ENCODE measurements at places on chromosomes 13 and 19.

GRCh38 chr13:36057041-36057440, 74.1 kb downstream of the DCLK1 start:
- no peak for DNase-seq

DNA sequence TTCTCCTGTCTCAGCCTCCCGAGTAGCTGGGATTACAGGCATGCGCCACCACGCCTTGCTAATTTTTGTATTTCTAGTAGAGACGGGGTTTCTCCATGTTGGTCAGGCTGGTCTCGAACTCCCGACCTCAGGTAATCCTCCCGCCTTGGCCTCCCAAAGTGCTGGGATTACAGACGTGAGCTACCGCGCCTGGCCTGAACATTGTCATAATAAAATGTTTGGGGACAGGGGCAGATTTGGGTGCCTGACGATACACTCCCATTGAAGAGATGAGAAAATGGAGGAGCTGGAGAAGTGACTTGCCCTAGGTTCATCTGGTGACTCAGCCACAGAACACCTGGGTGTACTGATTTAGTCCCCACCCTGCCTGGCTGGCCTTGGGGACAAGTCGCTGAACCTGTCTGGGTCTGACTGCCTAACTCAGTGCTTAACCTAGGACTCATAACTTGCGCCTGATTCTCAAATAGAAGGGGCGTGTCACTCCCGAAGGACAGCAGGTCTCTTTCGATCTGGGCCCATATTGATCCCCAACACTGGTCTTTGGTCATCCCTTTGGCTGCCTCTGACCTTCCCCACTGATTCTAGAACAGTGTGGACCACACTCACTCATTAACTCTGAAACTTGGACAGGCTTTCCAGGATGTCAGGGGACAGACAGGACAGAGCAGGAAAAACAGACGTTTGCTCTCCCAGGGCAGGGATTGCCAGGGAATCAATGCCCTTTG, 7.6 kb upstream of the BICRA start:
- DNase-seq: no peak

- DNase-seq: no peak
Measured at GRCh38 chr13:71773531-71773930, 93.5 kb downstream of the DACH1 start.

DNA sequence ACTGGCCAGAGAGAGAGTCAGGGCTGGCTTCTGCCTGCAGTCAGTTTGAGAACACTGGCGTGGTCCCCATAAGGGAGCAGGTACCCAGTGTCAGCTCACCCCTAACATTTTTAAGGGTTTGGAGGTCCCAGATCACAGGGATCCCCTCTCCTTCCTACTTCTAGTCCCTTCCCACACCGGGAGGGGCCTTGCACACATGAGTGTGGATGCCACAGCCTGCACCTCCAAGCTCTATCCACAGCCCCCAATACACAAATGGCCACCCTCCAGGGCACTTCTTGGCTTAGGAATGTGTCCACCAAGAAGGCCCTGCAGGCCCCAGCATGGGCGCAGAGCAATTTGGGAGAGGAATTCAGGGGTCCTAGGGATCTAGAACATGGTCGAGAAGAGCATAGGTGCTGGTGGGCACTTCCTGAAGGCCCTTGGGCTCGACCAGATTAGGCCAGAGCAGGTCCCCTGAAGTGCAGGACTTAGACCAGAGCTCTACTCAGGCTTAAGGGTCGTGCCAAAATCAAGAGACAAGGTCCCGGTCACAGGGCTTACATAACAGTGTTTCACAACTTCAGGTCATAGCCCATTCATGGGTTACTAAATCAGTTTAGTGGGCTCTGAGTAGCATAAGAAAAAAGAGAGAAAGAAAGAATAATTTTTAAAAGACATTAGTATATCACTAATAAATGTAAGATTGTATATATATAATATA, 16.0 kb downstream of the FXYD5 start:
- no peak for DNase-seq

DNA sequence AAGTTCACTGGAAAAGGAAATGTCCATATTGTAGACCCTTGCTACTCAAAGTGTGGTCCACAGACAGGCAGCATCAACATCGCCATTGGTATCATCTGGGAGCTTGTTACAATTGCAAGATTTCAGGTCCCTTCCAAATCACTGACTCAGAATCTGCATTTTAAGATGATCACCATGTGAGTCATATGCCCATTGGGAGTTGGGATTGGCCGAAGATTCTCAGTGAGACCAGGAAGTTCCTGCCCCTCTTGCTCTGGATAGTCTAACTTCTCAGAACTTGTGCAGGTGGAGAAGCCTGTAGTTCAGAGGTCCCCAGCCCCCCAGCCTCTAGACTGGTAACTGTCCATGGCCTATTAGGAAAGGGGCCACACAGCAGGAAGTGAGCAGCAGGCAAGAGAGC, 48.9 kb upstream of the URAD start:
- no peak for DNase-seq

- peak; percentile 52 for DNase-seq
Measured at GRCh38 chr19:11496391-11497163, 9.1 kb downstream of the ZNF653 start.

GRCh38 chr13:98802559-98802958, 50.1 kb upstream of the SLC15A1 start:
- no peak for DNase-seq

GRCh38 chr19:5572556-5573286, 5.0 kb upstream of the TINCR start:
- no peak for DNase-seq

DNA sequence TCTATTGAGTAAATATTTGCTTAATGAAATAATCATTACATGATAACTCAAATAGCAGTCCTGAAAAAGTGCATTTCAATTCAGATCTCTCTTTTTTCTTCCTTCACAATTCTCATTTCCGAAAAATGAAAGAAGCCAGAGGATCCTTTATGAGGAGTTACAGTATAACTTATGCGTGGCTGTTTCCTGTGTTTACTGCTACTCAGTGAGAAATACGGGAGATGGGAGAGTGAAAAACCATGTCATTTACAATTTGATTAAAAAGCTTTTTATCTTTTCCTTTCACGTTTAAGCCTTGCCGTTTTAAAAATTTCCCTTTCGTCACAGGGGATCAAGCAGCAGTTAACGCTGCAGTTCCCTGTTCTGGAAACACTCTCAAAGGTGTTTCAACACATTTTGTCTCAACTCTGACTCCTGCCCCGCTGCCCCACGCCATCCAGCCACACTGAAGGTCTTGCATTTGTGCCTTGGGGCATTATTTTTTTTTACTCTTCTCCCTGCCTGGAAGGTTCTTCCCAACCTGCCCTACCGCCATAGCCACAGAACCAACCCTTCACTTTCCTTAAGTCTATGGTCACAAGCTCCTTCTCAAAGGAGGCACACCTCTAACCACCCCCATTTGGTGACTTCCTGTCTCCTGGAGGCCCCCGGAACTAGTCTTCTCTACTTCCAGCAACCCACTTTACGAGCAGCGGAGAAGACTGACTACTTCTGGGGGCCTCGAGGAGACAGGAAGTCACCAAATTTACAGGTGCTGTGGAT, 17.0 kb downstream of the KL start:
- no peak for DNase-seq

DNA sequence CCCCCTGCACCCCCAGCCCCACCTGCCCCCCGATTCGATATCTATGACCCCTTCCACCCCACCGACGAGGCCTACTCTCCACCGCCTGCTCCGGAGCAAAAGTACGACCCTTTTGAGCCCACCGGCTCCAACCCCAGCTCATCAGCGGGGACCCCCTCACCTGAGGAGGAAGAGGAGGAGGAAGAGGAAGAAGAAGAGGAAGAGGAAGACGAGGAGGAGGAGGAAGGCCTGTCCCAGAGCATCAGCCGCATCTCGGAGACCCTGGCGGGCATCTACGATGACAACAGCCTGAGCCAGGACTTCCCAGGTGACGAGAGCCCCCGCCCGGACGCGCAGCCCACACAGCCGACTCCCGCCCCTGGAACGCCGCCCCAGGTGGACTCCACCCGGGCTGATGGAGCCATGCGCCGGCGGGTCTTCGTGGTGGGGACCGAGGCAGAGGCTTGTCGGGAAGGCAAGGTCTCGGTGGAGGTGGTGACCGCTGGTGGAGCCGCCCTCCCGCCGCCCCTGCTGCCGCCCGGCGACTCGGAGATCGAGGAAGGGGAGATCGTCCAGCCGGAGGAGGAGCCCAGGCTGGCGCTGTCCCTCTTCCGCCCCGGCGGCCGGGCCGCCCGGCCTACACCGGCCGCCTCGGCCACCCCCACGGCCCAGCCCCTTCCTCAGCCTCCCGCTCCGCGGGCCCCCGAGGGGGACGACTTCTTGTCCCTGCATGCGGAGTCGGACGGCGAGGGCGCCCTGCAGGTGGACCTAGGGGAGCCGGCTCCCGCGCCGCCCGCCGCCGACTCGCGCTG, 9.2 kb downstream of the SCAF1 start:
- DNase-seq: no peak

DNA sequence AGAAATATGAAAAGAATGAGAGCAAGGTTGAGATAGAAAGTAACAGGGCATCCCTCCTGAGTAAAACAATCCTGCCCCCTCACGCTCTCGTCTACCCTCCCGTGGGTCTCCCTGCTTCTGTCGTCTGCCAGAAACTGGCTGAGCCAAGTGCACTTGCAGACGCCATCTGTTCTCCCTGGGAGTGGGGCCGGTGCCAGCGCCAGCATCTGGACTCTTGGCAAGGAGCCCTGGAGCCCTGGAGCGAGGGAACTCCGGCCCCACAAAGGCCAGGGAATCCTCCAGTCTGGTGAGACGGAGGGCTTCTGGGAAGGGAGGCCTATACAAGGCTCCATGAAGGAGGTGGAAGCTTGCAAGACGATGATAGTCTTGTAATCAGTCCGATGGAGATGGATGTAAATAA, 2.3 kb upstream of the TMEM91 start:
- no peak for DNase-seq

DNA sequence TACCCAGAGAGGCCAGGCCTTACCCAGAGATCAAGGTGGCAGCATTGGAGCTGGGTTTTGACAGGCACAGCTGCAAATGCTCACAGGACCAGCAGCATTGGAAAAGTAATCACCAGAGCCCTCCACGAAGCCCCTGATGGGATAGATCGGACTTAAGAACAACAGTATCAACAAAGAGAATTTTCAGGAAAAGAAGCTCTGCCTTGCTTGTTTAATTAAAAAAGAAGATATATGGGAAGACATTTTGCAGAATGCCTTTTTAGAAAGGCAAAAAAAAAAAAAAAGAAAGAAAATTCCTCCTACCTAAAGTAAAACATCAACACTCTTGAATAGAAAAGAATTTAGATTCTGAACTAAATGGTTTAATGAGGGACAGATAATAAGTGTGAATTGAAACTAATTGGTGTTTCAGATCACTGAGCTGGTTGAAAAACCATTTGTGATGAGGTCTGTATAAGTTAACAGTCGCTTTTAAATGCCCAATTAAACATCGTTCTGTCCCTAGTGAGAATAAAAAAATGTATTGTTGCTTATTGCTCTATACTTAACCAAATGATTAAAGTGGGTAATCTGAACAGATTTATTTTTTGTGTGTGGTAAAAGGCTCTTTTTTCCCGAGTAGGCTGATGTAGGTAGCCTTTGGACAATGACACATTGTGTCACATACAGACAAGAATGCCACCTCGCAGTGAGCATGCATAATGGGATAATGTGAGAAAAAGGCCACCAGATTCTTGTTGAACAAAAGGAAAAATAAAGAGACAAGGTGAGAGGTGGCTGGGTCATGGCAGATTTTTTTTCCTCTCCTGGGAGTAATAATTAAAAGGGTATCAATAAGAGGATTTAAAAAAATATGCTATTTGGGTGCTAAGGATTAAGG, 93.0 kb upstream of the ARGLU1 start:
- no peak for DNase-seq

- DNase-seq: no peak
Measured at GRCh38 chr13:95564091-95564490, 11.6 kb downstream of the CLDN10 start.

DNA sequence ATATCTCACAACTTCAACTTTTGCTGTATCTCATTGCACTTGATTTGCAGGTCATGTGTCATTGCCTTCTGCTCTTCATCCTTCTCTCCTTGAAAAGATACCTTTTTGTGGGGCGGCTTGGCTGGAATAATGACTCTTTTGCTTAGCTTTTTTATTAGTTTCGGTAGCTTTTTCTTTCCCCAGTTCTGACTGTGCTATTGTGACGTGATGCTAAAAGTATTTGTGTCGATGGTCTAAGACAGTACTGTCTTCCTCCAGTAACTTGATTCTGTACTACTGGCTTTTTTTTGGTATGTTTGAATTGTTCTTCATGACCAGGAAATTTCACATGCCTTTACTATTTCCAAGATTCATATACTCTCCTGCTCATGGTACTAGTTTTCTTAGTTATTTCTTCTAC, 63.1 kb downstream of the SLITRK1 start:
- no peak for DNase-seq
